ENCODE measurements at places on chromosomes 2 and 18.

- no peak for DNase-seq
These were observed at the start of gene GAREM2 for GRCh38 chr2:26172871-26173775. TSS of gene GAREM2 (plus strand) at chr2:26173088. CDS start at chr2:26173221, 133 bp downstream.

DNA sequence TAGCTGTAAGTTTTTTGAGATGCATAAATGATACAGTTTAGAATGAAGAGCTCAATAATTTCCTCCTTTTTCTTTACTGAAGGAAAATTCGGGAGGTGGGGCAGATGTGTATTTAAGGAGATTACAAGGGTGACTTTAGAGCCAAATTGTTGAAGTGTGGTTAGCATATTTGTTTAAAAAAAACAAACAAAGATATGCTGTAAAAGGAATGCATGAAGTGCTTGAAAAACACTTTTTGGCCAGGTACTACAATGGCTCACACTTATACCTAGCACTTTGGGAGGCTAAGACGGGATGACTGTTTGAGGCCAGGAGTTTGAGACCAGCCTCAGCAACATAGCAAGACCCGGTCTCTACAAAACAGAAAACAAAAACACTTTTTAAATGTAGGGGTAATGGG is 38.4 kb downstream of the CD302 start:
- DNase-seq: no peak

DNA sequence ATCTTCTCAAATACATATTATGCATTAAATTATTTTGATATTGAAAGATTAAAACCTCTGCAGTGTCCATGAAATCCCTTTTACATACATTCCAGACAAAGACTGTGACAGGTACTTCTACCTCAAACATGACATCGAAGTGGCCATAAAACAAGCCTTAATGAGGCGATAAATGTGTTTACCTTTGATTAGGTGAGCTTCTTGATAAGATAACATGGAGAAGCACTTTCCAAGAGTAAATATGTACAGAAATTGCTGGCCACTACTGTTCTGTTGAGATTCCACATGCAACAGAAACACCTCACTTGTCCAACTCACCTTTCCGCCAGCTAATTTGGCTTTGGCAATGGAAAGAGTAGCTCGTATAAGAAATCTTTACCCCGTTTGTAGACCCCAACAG is 55.2 kb downstream of the ZEB2 start:
- no peak for DNase-seq

GRCh38 chr2:237392186-237392585 is 21.8 kb downstream of the COL6A3 start:
- DNase-seq: no peak

DNA sequence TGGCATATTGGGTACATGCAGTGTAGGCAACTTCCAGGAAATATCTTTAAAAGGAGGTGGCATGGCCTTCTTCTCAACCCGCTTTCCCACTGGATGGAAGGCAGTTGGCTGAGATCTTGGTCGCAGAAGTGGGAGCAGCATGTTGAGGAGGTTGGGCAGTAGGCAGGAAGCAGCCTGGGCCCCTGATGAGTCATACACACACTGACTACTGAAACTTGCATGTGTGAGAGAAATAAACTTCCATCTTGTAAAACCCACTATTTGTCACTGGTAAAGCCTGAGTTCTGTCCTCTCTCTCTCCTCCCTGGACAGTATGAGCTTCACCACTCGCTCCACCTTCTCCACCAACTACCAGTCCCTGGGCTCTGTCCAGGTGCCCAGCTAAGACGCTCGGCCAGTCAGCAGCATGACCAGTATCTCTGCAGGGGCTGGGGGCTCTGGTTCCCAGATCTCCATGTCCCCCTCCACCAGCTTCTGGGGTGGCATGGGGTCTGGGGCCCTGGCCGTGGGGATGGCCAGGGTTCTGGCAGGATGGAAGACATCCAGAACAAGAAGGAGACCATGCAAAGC is 233.8 kb upstream of the SPRED2 start:
- no peak for DNase-seq

DNA sequence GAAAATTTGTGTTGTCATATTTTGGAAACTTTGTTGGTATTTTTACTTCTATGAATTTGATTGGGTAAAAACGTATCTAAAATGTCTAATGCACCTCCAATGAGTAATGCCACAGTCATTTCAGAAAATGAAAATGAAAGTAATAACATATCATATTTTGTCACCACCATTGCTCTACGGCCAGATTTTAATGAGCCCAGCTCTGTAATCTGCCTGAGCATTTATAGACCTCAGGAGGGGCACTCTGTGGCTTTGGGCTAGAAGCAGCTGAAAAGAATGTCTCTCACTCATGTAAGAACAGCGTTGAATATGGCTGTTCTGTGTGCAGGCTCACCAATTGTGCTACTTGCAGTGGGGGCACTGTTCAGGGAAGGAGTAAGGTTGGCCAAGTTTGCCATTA is 32.7 kb upstream of the ABCA12 start:
- DNase-seq: no peak

GRCh38 chr2:209591021-209591420 is 167.2 kb downstream of the MAP2 start:
- DNase-seq: no peak

DNA sequence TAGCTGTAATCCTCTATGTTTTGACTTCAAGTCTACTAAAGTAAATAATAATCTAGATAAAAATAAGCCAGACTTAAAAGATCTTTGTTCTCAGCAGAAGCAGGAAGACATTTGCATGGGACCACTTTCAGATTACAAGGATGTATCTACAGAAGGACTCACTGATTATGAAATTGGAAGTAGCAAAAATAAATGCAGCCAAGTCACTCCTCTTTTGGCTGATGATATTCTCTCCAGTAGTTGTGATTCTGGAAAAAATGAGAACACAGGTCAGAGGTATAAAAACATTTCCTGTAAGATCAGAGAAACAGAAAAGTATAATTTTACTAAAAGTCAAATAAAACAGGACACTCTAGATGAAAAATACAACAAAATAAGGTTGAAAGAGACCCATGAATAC is 338.4 kb downstream of the ZNF804A start:
- no peak for DNase-seq

- no peak for DNase-seq
These were observed 24.6 kb upstream of the ACVR1 start for GRCh38 chr2:157900684-157901083.

- DNase-seq: no peak
These were observed 49.8 kb downstream of the SLC4A5 start for GRCh38 chr2:74293191-74293991.

- DNase-seq: no peak
These were observed 1132.1 kb upstream of the ZEB2 start for GRCh38 chr2:145652036-145652435.

GRCh38 chr2:143397884-143398614 is 268.8 kb downstream of the ARHGAP15 start:
- no peak for DNase-seq

GRCh38 chr2:101796825-101797600 is 99.5 kb downstream of the MAP4K4 start:
- DNase-seq: no peak

DNA sequence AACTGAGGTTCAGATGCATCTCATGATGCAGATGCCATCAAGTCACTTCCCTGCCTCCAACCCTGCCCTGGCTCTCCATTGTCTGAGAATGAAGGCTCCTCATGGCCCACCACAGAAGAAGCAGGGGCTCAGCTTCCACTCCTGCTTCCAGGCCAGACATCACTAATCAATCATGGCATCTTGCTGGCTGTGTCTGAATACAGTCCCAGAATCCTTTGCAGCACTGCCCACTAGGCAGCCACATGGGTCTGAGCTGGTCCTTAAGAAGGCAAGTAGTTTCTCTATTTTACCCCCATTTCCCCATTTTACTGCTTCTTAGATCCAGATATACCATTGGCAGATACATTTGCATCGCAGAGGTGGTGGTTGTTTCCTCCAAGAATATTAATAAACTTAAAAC is 7.3 kb downstream of the ASPRV1 start:
- no peak for DNase-seq

GRCh38 chr2:19866771-19867170 is 35.0 kb downstream of the TTC32 start:
- no peak for DNase-seq

- peak; percentile 56 for DNase-seq
These were observed at the start of gene FTCDNL1 for GRCh38 chr2:199850718-199851500. TSS of gene FTCDNL1 (minus strand) at chr2:199851192. CDS start at chr2:199848962, 2,230 bp downstream.

GRCh38 chr18:33712719-33713118 is 134.7 kb downstream of the ASXL3 start:
- no peak for DNase-seq

- no peak for DNase-seq
These were observed 122.8 kb upstream of the MSH6 start for GRCh38 chr2:47660168-47660567.

DNA sequence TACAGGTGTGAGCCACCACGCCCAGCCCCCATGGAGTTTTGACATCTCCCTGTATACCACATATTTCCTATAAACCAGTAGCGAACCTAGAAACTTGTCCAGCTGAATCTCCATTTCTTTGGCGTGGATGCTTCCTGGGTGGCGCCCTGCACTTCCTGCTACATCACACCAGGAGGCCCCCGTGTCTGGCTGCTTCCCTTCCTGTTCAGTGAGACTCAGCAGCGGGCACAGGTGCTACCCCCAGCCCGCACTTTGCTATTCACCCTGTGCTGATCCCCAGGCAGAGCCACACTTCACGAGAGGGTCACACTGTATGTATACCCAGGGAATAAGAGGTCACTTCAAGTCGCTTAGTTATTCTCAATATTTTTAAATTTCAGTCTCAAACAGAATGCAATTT is 35.0 kb downstream of the CYP27C1 start:
- peak; percentile 12 for DNase-seq

DNA sequence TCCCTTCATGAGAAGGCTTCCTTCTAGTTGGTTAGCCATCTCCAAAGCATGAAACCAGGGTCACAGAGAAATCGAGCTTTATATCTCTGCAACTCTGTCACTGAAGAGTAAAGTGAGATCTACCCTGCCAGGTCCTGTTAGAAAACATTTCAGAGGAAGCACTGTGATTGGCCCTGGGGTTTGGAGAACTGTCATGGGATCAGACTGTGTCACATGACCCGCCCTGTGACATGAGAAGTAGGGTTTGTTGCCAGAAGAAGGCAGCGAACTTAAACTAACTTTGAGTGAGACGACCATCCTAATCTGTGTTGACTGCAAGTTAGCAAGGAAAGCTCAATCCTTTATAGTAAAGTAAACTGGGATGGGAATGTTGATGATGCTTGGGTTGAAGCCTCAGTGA is 55.5 kb downstream of the SLC9A2 start:
- no peak for DNase-seq

DNA sequence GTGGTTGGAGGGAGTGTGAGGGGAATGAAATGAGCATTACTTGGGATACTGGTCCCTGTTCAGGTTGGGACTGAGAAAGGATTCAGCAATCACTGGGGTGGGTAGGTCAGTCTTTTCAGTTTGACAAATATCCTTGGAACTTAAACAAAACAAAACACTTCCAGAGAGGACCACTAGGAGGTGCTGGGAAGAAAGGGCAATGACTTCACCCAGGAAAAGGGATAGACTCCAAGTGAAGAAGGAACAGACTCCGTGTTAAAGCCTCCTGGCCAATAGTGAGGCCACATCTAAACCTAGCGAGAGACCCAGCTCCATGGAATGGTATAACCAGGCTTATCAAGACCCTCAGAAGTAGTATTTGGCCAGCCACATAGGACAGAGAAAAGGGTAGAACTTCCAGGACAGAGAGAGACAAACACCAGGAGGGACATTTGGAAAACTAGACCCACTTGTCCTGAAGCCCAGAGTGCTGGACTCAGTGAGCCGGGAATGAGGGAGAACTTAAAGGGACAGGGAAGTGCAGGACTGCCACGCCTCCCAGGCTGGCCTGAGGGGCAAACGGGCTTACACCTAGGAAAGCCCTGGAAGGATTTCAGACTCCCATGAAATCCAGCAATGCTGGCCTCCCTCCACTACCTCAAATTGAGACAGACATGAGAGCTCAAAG is 19.6 kb upstream of the KCNG3 start:
- no peak for DNase-seq

GRCh38 chr2:235709969-235710879 is 216.4 kb downstream of the AGAP1 start:
- no peak for DNase-seq

DNA sequence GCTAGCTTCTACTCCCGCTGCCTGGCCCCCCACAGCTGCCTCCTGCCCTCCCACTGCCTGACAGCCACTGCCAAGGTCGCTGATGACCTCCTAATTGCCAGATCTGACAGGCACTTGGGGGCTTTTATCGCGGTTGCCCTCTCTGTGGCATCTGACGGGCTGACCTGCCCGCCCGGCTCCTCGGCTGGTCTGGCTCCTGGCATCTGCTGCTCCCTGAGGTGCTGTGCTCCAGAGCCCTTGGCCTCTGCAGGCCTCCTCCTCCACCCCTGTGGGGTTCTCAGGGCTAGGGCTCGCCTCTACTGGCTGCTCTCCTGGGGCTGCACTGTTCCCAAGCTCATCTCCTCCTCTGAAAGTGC is 43.1 kb downstream of the INHBB start:
- no peak for DNase-seq

GRCh38 chr2:190941571-190941970 is 61.0 kb downstream of the GLS start:
- no peak for DNase-seq

GRCh38 chr2:3129867-3130266 is 247.8 kb downstream of the EIPR1 start:
- no peak for DNase-seq

GRCh38 chr2:172196768-172197431 is 94.2 kb upstream of the DLX2 start:
- DNase-seq: peak; percentile 48

GRCh38 chr2:207385903-207386302 is 143.9 kb upstream of the CREB1 start:
- DNase-seq: no peak

DNA sequence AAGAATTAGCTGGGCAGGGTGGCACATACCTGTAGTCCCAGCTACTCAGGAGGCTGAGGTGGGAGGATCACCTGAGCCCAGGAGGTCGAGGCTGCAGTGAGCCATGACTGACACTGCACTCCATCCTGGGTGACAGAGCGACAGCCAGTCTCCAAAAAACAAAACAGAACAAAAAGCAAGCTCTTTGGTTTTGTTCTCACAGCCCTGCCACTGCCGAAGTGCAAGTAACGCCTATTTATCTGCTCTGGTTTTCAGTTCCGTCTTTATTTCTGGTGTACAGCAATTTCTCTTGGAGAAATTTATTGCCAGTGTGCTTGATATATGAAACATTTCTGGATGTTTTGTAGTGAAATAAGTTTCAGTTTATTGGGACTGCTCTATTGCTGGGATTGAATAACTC is 61.9 kb downstream of the RAB10 start:
- no peak for DNase-seq

DNA sequence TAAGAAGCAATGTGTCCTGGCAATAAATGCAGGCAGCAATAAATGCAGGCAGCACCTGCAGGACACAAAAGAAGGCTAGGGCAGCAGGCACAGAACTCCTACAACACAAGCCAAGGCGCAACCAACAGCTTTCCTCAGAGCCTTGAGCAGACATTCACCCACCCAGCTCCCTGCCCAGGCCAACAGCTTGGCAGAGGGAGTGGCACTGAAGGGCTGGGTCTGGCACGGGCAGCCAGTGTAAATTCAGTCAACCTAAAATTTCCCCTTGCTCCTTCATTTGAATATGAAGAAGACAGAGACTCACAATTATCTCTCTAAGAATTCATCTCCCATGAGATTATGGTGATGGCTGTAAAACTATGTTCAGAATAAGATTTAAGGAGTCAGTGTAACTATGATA is 35.4 kb downstream of the AAK1 start:
- DNase-seq: no peak

All from stimulated activated CD4-positive, alpha-beta T cell treated with anti-CD3 and anti-CD28 coated beads, TNF-alpha, amount 100 ng/mL, for 24 hours (primary cell).